Thymus (tissue), 14 donors: ENCODE measurements at places on chromosomes 3 and 15.

- DNase-seq, result no peak
Observed at GRCh38 chr3:11050666-11051323, 58.2 kb downstream of the SLC6A1 start.

DNA sequence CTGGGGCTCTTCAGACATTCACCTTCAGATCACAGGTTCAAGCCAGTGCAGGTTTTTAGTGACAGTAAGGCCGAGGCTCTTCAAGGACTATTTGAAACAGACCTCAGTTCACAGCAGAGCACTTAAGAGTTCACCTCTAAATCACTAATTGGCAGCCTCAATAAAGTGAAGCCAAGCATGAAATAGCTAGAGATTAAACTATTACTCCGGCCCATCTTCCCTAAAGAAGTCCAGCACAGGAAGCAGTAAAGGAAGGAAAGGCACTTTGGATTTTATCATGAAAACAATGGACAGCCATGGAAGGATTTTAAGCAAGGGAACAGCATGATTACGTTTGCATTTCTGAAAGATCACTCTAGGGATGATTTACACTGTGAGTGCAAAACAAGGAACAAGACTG lies 27.6 kb upstream of the ARL6 start:
- no peak for DNase-seq

- no peak for DNase-seq
Observed at GRCh38 chr3:185594073-185594472, 8.0 kb downstream of the SENP2 start.

DNA sequence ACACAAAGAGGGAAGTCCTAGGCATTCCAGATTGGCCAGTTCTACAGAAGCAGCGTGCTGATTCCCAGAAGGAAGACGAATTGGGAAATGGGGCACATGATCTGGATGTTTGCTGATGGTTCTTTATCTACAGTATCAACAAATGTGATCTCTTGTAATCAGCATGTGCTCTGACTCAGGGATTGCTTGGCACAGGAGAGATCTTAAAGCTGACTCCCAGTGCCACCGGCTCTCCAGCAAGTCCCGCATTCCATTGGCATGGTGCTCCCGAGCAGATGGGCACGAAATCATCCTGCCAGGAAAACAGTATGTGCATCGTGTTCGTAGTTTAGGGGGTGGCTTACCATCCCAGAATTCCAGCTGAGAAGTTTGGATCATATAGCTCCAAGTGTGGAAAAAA lies 259.9 kb upstream of the NR2F2 start:
- no peak for DNase-seq

DNA sequence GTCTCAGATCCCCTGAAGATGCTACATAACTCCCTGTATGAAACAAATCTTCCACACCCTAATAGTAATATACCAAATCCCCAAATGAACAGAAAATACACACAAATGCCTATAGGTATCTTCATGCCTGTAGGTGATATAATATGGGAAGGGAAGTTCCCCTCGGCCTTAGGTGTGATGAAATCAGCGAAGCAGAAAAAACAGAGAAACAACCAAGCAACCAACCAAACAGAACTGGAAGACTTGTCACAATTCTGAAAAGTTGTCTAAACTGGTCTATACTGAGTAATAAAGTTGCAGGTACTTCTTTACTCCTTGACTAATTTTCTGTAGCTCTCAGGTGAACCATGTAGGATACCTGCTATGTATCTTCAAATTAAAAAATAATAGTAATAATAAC lies 82.2 kb upstream of the SATB1 start:
- no peak for DNase-seq

DNA sequence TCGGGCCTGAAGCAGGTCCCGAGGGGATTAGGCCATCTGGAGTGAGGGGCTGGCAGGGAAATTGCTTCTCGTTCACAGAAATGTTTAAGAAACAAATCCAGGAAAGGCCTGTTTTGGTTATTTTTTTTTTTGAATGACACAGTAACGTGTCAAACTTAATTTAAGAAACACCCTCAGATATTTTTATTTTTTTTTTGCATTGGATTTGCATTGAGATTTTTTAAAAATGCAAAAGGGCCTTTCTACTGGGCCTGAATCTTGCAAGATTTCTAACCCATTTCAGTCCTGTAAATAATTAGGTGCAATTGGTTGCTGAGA lies 25.0 kb upstream of the KLF13 start:
- DNase-seq, result no peak

GRCh38 chr3:69890691-69891090 lies 108.8 kb upstream of the SAMMSON start:
- DNase-seq, result no peak

GRCh38 chr15:34768530-34768929 lies 13.7 kb upstream of the GJD2 start:
- no peak for DNase-seq

- no peak for DNase-seq
Observed at GRCh38 chr3:64240396-64240795, 15.1 kb upstream of the PRICKLE2 start.

- DNase-seq, result no peak
Observed at GRCh38 chr3:52141751-52142150, 12.5 kb downstream of the POC1A start.

GRCh38 chr3:144018776-144019175 lies 47.2 kb downstream of the DIPK2A start:
- no peak for DNase-seq

DNA sequence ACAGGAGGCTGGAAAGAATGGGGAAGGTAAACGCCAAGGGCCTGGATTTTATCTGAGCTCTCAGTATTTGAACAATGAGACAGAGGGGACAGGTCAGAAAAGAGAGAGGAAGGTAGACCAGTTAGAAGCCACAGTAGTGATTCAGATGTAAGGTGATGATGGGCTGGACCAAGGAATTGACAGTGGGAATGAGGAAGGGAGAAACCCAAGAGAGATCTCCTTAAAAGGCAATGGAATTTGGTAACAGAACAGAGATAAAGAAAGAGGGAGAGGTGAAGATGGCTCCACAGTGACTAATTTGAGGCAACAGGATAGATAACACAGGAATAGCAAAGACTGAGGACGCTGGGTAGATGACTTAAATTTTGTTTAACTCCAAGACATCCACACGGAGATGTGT lies 11.4 kb upstream of the HEG1 start:
- DNase-seq, result no peak

DNA sequence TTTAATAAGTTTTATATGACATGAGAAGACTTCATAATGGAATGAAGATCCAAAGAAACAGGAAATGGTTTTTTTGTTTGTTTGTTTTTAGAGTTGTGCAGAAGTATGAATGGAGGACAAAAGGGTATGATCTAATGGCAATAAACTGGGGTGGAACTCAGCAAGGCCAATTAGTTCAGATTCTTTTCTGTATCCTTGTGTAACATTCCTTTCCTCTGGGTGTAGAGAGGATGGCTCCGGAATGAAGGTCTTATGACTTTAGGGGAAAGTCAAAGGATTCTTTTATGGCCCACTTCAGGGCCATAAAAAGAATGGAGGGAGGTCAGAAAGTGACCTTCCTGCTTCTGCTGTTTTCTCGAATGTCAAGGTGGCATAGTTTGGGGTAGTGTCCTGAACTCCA lies 152.6 kb downstream of the DPH6 start:
- DNase-seq, result no peak
